Stomach (tissue), 19 donors: ENCODE measurements at places on chromosomes 12 and 14.

DNA sequence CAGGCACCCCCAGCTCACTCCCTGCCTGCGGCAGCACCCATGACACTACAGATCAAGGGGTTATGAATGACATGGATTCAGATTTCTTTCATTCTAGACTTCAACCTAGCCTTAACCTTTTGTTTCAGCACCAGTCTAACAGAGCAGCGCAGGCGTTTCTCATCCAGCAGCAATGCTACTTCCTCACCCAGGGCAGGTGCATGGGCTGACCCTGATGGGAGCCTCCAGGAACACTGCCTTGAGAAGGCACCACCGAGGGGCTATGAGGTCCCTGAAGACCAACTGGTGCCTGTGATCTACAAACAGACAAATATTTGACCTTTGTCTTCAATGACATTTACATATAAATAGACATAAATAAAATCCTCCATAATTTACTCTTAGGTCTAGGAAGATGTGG lies 10.8 kb downstream of the CDCA4 start:
- DNase-seq, result no peak

- DNase-seq, result no peak
Observed at GRCh38 chr12:70247653-70248199, 4.5 kb downstream of the CNOT2 start.

DNA sequence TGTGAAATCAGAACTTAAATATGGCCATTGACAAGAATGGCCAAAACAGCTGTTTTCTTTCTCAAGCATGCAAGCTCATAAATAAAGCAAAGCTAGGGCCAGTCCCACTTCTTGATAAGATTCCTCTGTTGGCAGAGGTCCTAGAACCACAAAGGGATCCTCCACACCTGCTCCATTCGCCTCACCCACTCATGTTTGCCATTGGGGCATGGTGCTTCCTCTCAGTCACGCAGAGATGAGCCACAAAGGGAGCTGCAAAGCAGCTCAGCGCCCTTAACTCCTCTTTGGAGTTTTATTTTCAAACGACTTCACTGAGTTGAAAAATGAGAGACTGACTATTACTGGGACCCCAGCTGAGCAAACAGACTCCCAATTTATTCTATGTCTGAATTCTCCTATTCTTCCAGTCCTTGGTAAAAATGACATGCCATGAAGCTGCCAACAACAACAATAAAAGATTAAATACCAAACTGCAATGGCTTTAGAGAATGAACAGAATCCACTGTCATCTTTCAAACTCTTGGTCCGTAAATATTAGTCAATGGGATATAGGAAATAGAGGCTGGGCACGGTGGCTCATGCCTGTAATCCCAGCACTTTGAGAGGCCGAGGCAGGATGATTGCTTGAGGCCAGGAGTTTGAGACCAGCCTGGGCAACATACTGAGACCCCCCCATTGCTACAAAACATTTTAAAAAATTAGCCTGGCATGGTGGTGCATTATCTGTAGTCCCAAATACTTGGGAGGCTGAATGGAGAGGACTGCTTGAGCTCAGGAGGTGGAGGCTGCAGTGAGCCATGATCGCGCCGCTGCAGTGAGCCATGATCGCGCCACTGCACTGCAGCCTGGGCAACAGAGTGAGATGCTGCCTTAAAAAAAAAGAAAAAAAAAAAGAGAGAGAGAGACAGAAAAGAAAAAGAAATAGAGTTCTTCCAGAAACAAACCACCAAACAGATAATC lies 16.4 kb downstream of the MANSC1 start:
- DNase-seq, result peak; percentile 61

DNA sequence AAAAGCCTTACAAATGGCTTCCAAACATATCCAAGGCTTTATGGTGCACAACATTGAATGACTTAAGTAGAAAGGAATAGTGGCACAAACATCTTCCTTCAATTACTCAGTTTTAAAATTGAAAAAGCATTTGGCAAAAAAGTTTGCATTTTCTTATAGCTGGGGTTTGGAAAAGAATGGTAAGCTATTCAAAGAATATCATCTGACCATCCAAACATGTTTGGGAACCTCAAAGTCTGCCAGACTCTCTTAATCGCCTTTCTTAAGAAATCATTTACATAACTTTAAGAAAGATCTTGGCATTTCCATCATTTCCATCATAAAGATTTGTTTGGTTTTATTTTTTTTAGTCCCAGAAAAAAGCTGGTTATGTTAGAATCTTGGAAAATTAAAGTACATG lies 210.1 kb upstream of the PELI2 start:
- DNase-seq, result no peak

GRCh38 chr12:76766161-76766560 lies 2.2 kb downstream of the ZDHHC17 start:
- no peak for DNase-seq

- DNase-seq, result no peak
Observed at GRCh38 chr12:12786351-12786705, 869 bp downstream of the APOLD1 start.

DNA sequence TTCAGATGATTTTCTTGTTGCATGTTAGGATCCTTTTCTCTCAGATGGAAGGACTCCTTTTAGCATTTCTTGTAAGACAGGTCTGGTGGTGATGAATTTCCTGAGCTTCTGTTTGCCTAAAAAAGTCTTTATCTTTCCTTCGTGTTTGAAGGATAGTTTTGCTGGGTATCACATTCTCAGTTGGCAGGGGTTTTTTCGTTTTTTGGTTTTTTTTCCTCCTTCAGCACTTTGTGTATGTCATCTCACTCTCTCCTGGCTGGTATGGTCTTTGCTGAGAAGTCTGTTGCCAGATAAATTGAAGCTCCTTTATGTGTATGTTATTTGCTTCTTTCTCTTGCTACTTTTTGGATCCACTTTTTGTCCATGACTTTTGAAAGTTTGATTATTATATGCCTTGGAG lies 15.6 kb upstream of the TXNRD1 start:
- DNase-seq, result no peak

GRCh38 chr14:22305607-22306006 lies 283.4 kb downstream of the DAD1 start:
- DNase-seq, result no peak

- no peak for DNase-seq
Observed at GRCh38 chr14:64238049-64238448, 56.1 kb downstream of the ESR2 start.

- no peak for DNase-seq
Observed at GRCh38 chr12:123344086-123344485, 20.6 kb downstream of the SBNO1 start.

- DNase-seq, result no peak
Observed at GRCh38 chr12:65510007-65510406, 231.5 kb downstream of the MSRB3 start.

- DNase-seq, result no peak
Observed at GRCh38 chr14:55789406-55789805, 209.4 kb downstream of the KTN1 start.

- DNase-seq, result no peak
Observed at GRCh38 chr14:28761438-28762291, 4.9 kb upstream of the FOXG1 start.

- DNase-seq, result no peak
Observed at GRCh38 chr14:67704484-67705089, 2.9 kb downstream of the RDH12 start.

DNA sequence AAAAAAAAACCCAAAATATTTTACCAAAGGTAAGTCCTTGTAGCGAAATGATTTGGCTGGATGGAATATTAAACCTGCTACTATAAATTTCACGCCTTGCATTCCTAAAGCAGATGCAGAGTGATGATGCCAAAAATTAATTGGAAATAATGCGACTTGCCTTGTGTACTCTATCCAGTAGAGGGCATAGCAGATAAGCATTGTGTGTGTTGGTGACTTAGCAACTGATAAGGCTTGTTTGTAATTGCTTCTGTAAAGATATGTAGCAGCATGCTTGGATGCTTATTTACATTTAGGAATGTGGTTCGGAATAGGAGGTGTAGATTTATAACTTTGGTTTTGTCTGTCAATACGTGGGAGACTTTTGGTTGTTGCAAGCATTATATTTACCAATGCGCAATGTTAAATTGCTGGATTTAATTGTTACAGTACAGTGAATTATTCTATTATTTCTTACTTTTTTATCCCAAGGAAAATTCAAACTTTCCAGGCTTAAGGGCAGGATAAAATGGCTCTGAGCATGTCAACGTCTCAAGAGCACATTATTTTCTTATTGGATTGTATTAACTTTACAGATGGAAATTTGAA lies 80.5 kb downstream of the TMEM260 start:
- DNase-seq, result no peak

- DNase-seq, result peak; percentile 44
Observed at GRCh38 chr14:100303179-100303578, 3.1 kb downstream of the SLC25A29 start.

GRCh38 chr14:62592877-62593276 lies 452.4 kb downstream of the KCNH5 start:
- DNase-seq, result peak; percentile 5

DNA sequence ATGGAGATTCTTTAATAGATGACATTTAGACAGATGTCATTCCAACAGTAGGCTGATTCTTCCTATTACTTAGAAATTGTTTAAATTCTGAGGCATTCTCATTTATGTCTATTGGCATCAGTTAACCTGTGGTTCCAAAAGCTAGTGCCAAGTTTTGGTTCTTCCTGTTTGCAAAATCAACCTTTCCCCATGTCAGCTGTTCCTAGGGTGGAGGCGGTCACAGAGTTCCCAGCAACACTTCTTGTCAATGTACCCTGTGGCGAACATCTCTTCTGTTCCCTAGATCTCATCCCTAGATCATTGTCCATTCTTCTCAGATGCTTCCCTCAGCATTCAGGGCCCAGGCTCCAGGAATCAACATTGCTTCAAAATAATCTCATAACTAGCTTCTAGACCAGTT lies 140.9 kb downstream of the PHLDA1 start:
- DNase-seq, result no peak

DNA sequence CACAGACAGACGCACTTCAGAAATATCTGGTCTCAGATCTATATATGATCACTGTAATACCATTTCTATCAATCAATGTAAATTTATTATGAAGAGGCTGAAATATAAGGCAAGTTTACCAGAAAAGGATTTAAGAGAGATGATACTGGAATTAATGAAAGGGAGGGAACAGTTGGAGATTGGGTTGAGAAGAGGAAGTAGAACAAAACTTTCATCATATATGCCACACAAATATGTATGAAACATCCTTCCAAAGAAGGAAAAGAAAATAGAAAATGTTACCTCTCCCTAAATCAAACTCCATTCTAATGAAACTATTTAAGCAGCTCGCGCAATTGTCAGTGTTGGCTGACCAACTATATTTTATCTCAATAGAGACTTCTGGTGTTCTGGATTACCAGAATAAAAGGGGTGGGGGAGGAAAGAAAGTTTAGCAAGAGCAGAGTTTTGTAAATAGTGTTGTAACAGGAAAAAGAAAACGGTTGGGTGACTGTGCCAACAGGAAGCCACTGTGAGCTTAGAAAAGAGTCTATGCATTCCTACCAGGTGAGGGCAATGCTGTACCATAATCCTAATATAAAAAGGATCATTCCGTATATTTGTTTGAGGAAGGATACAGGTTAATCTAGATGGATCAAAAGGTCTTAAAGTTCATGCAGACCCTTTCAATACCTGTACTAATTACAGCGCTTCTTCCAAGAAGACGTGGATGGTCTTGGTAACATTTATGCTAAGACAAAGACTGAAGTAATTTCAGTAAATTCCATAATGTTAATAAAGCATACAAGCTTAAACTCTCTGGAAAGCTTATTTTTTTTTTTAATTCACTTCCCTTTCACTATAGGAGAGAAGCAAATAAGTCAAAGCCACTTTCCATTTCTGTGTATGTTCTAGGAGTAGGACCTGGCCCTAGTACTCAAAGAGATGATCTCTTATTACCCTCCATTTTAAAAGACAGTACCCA lies 14.5 kb upstream of the LLPH start:
- peak; percentile 65 for DNase-seq
